ENCODE measurements at places on chromosomes 4 and X. TPM values are rescaled to one million over a fixed set of nuclear protein-coding genes. Genes with fewer than 3 reads are reported as not detected.

Gene GJB1
- total RNA-seq = 1.7 TPM

- H3K27me3 ChIP-seq = no peaks in the 10 kb centered on the region
- no peaks in the 10 kb centered on the region for H3K36me3 ChIP-seq
- no peak for DNase-seq
- H3K4me3 ChIP-seq = no peak overlapping the region
Observed at GRCh38 chrX:148577741-148578140, 77.3 kb downstream of the AFF2 start.

DNA sequence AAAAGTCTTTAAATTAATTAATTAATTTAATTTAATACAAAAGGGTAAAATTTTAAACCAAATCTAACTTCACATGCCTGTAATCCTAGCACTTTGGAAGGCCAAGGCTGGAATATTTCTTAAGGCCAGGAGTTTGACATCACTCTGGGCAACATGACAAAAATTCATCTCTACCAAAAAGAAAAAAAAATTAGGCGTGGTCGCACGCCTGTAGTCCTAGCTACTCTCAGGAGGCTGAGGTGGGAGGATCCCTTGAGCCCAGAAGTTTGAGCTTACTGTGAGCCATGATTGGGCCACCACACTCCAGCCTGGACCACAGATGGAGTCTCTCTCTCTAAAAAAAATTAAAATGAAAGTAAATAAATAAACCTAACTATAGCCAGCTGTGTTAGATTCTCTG, 39.2 kb upstream of the ANTXR2 start:
- no peak overlapping the region for H3K27ac ChIP-seq
- no peaks in the 10 kb centered on the region for H3K27me3 ChIP-seq
- no peak for DNase-seq
- no peak overlapping the region for H3K4me3 ChIP-seq
- no peaks in the 10 kb centered on the region for H3K36me3 ChIP-seq

GRCh38 chrX:105463473-105463872, 243.0 kb upstream of the TEX13A start:
- no peaks in the 10 kb centered on the region for H3K27me3 ChIP-seq
- H3K4me3 ChIP-seq = no peak overlapping the region
- no peaks in the 10 kb centered on the region for H3K36me3 ChIP-seq
- no peak for DNase-seq
- H3K4me1 ChIP-seq = no peaks in the 10 kb centered on the region
- H3K27ac ChIP-seq = no peak overlapping the region

GRCh38 chr4:84887824-84888223, 78.7 kb downstream of the WDFY3 start:
- H3K27me3 ChIP-seq = no peaks in the 10 kb centered on the region
- DNase-seq = no peak
- peaks cover 3% of the 10 kb centered on the region for H3K36me3 ChIP-seq

DNA sequence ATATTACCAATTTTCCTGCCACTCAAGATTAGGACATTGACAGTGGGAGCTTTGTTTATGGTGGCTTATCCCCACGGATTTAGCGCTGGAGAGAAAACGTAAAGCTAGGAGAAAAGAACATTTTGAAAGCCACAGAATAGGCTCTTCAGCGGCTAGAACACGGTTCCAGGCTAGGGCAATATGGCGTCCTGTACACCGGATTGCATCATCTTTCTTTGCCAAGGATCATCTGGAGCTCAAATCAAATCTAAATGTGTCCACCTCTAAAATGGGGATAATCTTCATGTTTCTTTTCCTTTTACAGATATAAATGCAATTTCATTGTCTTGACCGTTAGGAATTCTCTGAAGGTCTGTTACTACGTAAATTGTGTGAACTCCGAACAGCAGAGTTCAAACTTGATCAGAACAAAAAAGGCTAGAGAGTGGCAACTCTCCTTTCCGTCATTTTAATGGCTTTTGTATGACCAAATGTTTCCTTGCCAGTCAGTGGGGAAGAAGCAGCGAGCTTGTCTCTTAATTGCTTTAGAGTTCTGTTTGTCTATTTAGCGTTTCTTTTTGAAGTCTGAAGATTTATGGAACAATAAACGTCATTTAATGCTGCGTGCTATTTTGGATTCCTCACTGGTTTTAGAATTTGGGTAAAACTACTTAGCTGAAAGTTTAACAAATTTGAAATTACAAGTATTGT, 2.6 kb upstream of the WWC2 start:
- no peak overlapping the region for H3K27ac ChIP-seq
- DNase-seq = no peak
- H3K4me1 ChIP-seq = peaks cover 19% of the 10 kb centered on the region
- H3K4me3 ChIP-seq = no peak overlapping the region
